ENCODE measurements at places on chromosomes 1 and 21.

DNA sequence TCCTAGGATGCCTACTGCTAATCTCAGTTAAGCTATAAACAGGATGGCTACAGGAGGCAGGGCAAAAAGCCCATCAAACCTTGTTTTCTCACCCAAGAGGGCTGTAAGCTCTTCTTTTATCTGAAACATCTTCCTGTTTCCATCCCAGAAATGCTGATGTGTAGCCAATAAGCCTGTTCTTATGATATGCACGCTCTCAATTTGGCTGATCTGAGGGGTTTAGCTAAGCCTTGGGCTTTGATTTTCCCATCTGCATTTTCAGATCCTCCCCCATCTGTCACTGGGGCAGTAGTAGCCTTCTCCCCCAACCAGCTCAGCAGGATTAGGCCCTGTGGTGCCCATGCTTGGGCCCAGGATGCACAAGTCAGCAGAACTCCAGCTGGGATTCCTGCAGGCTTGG, 105.0 kb downstream of the BRINP2 start:
- no peak for DNase-seq

GRCh38 chr1:53190210-53190611, 6.4 kb upstream of the CPT2 start:
- no peak for DNase-seq

DNA sequence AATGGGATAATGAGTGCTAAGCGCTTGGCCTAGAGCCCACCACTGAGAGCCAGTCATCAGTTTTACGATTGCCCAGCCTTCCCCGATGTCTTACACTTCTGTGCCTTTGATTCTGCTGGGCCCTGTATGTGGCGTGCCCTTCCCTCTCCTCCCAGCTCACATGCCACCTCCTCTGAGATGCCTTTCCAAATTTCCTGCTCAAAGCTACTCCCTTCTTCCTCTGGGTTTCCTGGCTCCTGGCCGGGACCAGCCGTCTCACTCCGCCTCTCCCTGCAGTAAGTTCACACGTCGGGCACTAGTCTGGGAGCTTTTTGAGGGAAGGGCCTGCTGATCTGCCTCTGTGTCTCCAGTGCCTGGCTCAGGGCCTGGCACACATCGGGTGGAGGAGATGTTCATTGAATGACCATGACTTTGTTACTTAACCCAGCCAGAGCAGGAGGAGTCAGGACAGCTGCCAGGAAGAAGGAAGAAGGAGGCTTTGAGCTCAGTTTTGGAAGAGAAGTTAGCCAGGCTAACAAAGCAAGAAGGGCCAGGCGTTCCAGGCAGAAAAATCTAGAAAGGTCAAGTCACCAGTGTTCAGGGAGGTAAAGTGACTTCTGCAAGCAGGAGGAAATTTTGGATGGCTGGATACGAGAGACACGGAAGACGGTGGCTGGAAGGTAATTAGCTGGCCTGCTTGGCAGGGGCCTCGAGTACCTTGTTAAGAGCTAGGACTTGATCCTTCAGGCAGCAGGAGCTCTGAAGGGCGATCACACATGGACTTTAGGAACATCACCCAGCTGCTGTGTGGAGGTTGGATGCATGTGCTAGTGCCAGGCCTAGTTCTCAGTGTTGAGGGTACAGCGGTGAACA, 63.6 kb downstream of the EPHB2 start:
- peak; percentile 80 for DNase-seq

- DNase-seq = no peak
Measured at GRCh38 chr1:186722711-186723309, 42.6 kb upstream of the PTGS2 start.

- no peak for DNase-seq
Measured at GRCh38 chr21:46295177-46295770, 9.1 kb downstream of the YBEY start.

GRCh38 chr1:94737124-94737998, 82.8 kb upstream of the SLC44A3 start:
- DNase-seq = no peak

DNA sequence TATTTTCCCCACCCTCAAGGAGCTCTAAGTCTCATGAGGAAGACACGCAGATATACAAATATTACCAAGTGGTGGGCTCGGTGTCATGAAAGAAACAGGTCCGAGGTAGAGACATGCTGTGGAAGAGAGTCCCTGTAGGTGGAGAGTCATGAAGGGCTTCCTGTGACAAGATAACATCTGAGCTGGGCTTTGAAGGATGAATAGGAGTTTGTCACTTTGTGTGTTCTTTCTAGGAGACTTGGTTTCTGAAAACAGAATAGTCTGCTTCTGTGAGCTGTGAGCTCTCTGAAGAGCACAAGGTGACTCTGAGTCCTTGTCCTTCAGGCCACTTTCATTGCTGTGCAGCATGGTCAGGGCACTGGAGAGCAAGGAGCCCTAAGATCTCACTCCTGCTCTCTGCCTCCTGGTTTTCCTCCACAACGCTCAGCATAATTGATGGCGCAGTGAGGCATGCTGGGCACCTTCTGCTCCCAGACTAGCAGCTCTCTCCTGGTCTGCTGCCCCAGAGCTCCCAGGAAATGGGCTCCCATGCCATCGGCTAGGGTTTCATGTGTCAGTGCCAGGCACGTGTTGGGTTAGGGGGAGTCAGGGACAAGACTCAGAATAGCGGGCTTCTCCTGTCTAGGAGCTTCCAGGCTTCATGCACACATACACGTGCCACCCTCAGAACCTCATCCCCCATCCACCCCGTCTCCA, 209.9 kb upstream of the CSF3R start:
- DNase-seq = no peak

GRCh38 chr1:82143108-82143833, 342.5 kb downstream of the ADGRL2 start:
- DNase-seq = no peak

- DNase-seq = no peak
Measured at GRCh38 chr1:202890392-202890791, 1.4 kb upstream of the RABIF start.

- DNase-seq = no peak
Measured at GRCh38 chr1:53108646-53109580, 33.5 kb downstream of the SLC1A7 start.

DNA sequence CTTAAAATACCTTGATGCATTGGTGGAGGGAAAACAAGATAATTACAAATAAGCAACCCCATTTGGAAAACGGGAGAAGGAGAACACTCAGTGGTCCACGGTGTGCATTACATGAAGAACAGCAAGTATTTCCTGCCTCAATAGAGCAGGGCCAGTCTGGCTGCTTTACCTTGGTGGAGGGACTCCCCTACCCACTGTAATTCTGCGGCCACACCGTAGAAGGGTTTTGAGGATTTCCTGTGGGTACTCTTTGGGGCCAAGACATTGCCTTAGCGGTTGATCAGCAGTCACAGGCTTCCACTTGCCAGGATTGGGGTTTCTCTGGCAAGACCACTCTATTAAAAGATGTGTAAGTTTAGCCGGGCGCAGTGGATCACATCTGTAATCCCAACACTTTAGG, 16.3 kb upstream of the TMEM54 start:
- DNase-seq = no peak

DNA sequence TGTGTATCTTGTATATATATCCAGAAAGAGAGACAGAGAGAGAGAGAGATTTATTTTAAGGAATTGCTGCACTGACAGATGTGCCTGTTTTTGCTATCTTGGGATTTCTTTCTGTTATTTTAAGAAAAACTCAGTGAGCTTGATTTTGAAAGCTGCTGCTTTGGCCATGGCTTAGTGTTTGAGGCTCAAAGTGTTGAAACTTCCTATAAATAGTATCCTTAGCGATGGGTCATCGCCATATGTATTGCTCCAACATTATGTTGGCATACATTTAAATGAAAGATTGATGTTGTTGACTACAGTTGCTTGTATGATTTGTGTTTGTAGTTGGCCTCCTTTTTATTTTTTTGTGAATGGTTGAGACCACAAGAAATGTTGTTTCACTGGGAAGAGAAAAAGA, 29.0 kb upstream of the NTPCR start:
- no peak for DNase-seq

DNA sequence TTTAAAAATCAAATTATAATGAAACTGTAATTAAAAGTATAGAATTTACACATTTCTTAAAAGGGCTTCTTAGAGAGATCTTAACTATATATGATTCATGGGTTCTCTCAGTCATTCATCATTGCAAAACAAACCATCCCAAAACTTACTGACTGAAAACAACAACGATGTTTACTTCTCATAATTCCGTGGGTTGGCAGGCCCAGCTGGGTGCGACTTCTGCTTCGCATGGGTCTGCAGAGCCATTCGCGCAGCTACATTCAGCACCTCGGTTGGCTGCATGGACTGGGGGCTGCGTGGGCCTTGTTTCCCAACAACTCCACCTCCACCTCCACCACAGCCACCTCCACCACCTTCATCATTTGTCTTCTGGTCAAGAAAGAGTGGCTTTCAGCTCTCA, 4.0 kb downstream of the SLAMF8 start:
- peak; percentile 76 for DNase-seq

DNA sequence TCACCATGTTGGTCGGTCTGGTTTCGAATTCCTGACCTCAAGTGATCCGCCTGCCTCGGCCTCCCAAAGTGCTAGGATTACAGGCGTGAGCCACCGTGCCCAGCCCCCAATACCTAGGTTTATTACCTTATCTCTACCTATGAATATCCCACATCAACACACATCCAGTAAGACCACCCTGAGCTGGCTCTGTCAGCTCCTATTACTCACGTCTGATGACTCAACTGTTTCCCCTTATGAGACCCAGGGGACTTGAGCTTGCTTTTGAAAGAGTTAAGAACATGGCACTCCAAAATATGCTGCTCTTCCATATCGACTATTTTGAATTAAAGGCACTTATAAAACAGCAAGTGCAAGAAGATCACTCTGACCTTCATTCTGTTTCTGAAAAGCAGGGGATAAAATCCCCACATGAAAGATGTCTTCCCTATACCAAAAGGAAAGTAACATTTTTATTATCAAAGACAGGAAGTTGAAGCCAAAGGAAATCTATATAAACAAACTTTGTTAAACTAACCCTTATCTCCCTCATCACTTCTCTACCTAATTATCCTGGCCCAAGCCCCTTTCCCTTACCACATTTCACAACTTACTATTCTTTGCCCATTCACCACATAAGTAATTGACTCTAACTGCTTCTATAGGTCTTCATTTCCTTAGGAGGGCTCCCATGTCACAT, 41.3 kb upstream of the OSBPL9 start:
- DNase-seq = no peak

DNA sequence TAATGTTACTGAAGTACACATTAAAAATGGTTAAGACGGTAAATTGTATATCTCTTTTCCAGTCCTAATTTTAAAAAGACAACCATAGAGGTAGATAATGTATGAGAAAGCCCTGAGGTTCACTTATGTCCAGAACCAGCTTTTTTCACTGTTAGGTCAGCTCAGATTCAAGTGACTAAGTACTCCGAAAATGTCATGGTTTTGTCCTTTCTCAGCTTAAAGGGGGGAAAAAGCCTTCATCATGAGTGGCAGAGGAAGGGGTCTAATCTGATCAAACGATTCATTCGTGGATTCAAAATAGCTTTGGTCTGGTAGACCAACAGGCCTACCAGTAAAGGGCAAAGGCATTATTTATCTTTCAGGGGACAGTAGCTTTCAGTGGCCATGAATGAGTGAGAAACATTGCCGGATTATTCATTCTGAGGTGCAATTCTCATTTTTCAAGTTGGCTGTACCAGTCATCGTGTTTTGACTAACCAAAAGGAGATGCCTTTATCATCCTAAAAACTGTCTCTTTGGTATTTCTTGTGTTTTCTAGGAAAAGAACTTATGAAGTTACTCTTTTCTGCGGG, 208.4 kb downstream of the HHIPL2 start:
- no peak for DNase-seq

- DNase-seq = no peak
Measured at GRCh38 chr1:116841569-116842344, 68.0 kb upstream of the PTGFRN start.

- no peak for DNase-seq
Measured at GRCh38 chr1:215547011-215547410, 20.1 kb upstream of the KCTD3 start.

DNA sequence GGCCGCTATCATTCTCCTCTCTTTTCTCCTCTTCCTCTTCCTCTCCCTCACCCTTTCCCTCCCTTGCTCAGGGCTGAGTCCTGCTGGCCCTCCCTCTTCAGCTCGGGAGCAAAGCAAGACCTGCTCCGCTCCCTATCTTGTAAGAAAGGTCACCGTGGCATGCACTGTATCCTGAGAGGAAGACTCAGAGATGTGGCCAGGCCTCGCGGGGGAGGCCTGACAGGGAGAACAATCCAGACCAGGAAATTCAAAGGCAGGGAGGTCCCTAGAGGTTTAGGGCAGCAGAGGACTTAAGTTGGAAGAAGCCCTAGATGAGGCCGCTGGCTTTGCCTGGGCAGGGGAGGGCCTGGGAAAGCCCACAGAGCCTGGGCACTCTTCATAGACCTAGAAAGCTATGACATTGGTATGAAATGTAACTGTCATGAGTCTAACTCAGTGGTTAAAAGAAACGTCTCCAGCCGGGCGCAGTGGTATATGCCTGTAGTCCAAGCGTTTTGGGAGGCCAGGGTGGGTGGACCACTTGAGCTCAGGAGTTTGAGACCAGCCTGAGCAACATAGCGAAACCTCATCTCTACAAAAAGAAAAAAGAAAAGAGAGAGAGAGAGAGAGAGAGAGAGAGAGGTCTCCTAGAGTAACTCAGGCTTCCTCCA, 14.6 kb upstream of the PTAFR start:
- DNase-seq = no peak

DNA sequence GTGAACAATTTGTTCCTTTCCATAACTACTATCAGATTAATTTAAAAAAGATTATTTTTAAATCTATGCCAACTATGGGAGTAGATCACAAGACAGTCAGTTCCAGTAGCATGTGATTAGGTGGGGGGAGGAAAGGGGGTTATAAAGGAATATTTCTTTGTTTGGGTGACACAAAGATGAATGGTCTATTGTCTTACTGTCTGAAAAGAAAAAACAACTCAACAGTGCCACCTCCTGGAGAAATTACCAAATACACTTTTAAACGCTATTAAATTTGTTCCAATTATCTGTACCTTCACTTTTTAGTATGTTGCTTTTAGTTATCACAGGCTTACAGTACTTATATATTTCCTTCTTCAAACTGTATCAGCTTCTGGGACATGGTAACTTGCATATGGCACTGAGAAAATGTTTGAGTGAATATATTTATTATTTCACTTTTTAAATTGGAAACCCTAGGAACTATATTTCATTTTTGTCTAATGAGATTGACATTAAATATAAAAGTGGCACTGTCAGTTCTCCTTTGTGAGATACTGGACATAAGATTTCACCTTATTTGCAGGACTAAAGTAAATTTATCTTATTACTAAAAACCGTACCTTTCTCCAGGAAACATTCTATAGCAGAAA, 1.7 kb upstream of the SORT1 start:
- no peak for DNase-seq

GRCh38 chr1:85583611-85584263, 3.2 kb downstream of the CCN1 start:
- DNase-seq = no peak

Data from Right ventricle myocardium inferior (tissue), 1 donor.